T-cell (primary cell): ENCODE measurements at places on chromosomes 5 and 9.

DNA sequence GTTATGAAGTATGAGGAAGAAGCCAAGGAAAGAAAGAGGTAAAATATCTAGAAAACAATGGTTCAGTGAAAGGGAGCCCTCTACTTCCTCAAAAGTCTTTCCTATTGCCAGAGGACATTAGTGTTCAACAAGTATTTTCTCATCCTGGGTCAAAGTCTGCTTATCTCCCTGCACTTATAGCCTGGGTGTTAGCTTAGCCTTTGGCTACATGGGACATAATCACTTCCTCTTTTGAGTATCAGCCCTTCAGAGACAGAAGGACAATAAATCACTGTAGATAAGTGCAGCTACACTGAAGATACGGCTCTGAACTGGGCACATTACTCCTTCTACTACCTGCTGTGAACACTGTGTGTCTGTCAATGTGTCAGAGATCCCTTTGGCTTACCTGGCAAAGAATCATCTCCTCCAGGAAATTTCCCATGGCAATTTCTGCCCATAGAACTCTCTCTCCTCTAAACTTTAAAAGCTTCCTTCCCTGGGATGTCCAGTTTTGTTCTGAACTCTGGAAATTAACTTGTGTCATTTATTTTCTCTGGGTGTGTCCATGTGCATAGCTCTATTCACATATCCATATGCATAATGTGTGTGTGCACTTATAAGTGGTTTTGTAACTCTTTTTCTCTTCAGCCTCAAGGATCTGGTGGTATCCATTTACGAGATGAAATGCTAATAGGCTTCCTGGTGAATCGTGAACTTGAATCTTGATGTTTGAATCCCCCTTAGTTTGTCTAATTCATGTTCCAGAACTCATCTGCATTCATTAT, 30.0 kb upstream of the RECK start:
- H3K36me3 ChIP-seq: no peaks in the 10 kb centered on the region
- H3K4me1 ChIP-seq: peaks cover 10% of the 10 kb centered on the region
- no peak for DNase-seq
- no peak overlapping the region for H3K4me3 ChIP-seq

DNA sequence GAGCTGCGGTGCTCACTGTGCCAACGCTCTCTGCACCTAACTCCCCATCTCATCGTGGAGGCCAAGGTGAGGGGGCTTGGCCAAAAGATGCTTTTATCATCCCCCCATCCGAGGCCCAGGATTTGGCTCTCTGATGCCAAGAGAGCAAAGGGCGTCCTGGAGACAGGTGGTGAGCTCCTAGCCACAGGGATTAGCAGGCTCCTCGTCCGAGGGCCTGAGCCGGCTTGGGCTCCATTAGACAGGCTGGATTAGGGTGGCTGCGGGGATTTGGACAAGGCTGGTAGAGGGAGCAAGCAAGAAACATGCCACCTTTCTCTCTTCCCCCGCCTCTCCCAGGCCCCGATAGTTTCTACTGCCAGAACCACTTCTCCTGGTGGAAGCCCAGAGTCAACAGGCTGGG, 1.0 kb upstream of the GRM6 start:
- no peaks in the 10 kb centered on the region for H3K36me3 ChIP-seq
- DNase-seq: no peak
- H3K4me1 ChIP-seq: no peaks in the 10 kb centered on the region
- H3K4me3 ChIP-seq: no peak overlapping the region
- no peaks in the 10 kb centered on the region for H3K27me3 ChIP-seq
- H3K27ac ChIP-seq: no peak overlapping the region

DNA sequence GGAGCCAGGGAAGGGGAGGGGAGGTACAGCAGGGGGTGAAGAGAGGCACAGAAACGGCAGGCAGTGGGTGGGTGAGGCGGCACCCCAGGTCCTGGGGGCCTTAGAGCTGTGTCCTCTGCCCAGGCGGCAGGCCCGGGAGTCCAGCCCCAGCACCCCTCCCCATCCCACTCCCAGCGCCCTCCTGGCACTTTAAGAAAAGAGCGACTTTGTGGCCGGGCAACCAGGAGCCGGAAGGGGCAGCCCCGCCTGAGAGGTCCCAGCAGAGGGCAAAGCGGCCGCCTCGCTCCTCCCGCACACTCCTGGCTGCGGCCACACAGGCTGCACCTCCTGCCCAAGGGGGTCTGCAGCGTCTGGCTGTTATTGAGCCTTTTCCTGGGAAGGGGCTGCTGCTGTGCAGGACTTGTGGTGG, 42.6 kb downstream of the NACC2 start:
- H3K27me3 ChIP-seq: peaks cover 65% of the 10 kb centered on the region
- DNase-seq: no peak
- H3K27ac ChIP-seq: no peak overlapping the region
- H3K36me3 ChIP-seq: peaks cover 4% of the 10 kb centered on the region
- no peak overlapping the region for H3K4me3 ChIP-seq

- H3K36me3 ChIP-seq: peaks cover 90% of the 10 kb centered on the region
- no peak overlapping the region for H3K27ac ChIP-seq
- H3K27me3 ChIP-seq: no peaks in the 10 kb centered on the region
- no peaks in the 10 kb centered on the region for H3K4me1 ChIP-seq
- no peak overlapping the region for H3K4me3 ChIP-seq
Measured at GRCh38 chr9:385818-386398, 171.2 kb downstream of the DOCK8 start.

GRCh38 chr9:84796404-84796803, 126.9 kb downstream of the NTRK2 start:
- no peaks in the 10 kb centered on the region for H3K27me3 ChIP-seq
- no peak for DNase-seq
- H3K36me3 ChIP-seq: no peaks in the 10 kb centered on the region
- H3K4me3 ChIP-seq: no peak overlapping the region

- no peaks in the 10 kb centered on the region for H3K4me1 ChIP-seq
- no peak for DNase-seq
- no peaks in the 10 kb centered on the region for H3K36me3 ChIP-seq
- H3K27ac ChIP-seq: no peak overlapping the region
- no peaks in the 10 kb centered on the region for H3K27me3 ChIP-seq
Measured at GRCh38 chr5:60820593-60821487, 23.2 kb downstream of the ELOVL7 start.

- no peak overlapping the region for H3K27ac ChIP-seq
- DNase-seq: no peak
Measured at GRCh38 chr9:99602854-99603253, 218.8 kb upstream of the NR4A3 start.

DNA sequence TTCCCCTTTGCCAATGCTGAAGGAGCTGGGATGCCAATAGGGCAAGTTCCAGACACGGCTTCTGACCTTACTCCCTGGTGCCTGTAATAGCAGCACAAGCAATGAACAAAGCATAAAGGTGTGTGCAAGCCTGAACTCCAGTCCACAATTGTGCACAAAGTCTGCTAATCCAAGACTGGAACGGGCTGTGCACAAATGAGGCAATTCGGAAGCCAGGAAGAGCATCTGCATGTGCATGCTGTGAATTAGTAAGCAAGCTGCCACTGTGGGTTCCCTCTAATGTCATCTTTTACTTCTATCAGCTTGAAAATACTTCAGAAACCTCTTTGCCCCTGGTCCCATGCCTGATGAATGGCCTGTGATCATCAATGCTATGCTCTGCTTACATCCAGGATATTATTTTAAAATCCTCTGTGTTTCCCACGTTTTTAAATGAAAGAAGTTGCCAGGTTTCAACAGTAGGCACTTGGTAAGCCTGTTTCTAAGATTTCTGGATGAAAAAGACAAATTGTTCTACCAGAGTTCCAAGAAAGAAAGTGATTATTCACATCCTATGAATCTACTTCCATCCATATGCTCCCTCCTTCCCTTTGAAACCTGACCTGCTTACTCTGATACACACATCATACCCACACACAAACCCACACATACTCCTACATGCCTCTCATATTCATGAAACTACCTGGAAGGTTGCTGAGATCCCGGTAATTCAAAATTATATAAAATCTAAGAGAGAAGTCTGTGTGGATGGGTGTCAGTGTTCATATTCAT, 165.7 kb downstream of the KCTD16 start:
- DNase-seq: no peak
- H3K4me3 ChIP-seq: no peak overlapping the region
- H3K36me3 ChIP-seq: no peaks in the 10 kb centered on the region
- no peaks in the 10 kb centered on the region for H3K27me3 ChIP-seq
- H3K27ac ChIP-seq: no peak overlapping the region

GRCh38 chr5:9529041-9529480, 16.8 kb downstream of the SEMA5A start:
- no peaks in the 10 kb centered on the region for H3K27me3 ChIP-seq
- no peaks in the 10 kb centered on the region for H3K36me3 ChIP-seq
- H3K4me1 ChIP-seq: no peaks in the 10 kb centered on the region
- H3K27ac ChIP-seq: no peak overlapping the region
- H3K4me3 ChIP-seq: no peak overlapping the region

DNA sequence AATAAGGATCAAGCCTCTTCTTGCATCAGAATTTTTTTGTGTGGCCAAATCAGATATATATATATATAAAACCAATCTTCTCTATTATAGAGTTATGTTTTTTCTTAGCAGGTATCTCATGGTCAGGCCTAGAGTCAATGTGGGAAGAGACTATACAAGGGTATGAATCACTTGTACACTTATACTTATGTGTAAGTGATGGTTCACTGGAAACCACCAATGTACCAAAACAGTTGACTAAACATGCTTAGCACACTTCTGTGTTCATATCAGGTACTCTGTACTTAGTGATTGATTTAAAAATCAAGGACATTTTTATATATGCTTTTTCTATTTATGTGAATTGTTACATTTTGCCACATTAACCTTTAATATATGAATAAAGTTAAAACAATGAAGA, 92.6 kb downstream of the CWC27 start:
- H3K27me3 ChIP-seq: no peaks in the 10 kb centered on the region
- H3K27ac ChIP-seq: no peak overlapping the region
- no peak overlapping the region for H3K4me3 ChIP-seq
- no peaks in the 10 kb centered on the region for H3K36me3 ChIP-seq
- no peaks in the 10 kb centered on the region for H3K4me1 ChIP-seq

DNA sequence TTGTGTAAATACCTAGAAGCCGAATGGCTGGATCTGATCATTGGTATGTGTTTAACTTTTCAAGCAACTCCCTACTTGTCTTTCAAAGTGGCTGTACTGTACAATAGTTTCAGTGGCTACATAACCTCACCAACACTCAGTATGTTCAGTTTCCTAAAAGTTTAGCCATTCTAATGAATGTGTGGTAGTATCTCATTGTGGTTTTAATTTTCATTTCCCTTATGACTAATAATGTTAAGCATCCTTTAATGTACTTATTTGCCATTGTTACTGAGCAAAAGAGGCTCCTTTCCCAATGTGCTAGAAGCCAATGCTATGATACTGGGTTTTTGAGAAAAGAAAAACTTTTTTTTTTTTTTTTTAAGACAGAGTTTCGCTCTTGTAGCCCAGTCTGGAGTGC, 27.8 kb upstream of the ALDOB start:
- H3K36me3 ChIP-seq: no peaks in the 10 kb centered on the region
- no peaks in the 10 kb centered on the region for H3K4me1 ChIP-seq
- no peak overlapping the region for H3K27ac ChIP-seq
- DNase-seq: no peak
- no peaks in the 10 kb centered on the region for H3K27me3 ChIP-seq
